H4 (cell line): ENCODE measurements at places on chromosomes 3 and 15.
A peak's percentile ranks its signal among the peaks of the same experiment; 100 is the strongest.

- no peak for DNase-seq
Observed at GRCh38 chr3:78825858-78826215, 942.0 kb downstream of the ROBO1 start.

DNA sequence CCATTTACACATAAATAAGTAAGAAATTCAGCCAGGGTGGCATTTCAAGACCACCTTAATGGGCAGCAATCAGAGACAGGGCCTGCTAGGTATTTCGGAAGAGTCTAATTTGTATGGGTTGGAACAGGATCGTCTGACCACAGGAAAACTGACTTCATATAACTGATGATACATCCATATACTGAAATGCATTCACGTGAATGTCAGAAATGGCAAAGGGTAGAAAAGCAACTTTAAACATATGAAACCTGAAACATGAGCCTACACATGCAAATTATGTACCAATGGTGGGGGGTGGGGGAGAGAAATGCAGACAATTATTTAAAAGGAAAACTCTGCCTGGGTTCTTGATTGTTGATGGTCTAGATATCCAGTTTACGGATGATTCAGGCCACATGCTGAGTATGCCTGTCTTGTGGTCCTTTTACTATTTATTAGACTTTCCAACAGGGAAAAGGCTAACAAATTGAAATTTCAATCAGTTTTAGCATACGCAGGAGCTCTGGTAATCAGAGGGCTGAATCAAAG, 582.2 kb downstream of the FOXP1 start:
- no peak for DNase-seq

DNA sequence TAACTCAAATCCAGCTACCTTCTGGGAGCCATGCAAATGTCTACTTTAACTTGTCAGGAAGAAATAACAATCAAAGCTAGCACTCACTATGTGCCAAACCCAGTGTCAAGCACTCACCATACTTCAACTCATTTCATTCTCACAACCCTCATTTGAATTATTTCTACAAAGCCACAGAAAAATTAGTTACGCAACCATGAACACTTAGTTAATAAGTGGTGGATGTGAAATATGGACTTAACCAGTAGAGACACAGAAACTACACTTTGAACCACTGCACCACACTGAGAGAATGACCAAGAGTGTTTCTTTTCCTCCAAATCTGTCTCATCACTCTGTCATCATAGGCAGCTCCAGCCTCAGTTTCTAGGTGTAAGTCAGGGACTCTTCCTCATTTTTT, 91.0 kb upstream of the MBNL1 start:
- no peak for DNase-seq

GRCh38 chr3:114587986-114588385, 294.2 kb downstream of the TIGIT start:
- no peak for DNase-seq

DNA sequence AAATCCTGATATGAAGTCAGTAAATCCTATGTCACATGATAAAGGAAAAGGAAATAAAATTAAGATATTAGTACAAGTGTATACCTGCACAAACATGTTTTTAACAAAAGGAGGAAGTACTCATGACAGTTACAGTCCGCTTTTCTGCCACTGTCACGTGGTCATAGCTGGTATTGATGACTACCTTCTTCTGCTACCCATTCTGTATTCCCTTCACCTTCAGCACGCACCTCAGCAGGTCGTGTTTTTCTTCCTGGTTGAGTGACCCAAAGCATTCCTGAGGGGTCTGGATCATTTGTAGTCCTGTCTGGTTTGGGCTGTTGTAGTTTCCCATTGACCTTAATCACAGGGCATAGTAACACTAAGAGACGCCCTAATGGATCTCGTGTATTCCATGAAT, 35.3 kb upstream of the P2RY12 start:
- DNase-seq: no peak

DNA sequence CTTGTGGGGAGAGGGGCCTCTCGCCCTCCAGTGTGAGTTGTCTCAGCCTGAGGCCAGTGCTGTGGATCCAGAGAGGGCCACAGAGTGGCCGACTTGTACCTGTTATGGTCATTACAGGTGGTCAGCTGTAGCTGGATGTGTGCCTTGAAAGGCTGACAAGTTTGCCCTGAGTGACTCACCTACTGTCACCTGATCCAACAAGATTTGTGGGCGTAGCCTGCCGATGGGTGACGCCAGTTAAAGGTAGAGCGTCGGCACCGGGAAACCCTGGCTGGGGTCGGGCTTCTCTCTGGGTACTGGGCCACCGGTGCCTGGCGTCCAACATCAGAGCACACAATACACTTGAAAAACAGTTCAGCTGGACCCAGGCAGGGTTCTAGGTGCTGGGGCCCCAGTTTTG, 2.8 kb upstream of the ISG20 start:
- no peak for DNase-seq

DNA sequence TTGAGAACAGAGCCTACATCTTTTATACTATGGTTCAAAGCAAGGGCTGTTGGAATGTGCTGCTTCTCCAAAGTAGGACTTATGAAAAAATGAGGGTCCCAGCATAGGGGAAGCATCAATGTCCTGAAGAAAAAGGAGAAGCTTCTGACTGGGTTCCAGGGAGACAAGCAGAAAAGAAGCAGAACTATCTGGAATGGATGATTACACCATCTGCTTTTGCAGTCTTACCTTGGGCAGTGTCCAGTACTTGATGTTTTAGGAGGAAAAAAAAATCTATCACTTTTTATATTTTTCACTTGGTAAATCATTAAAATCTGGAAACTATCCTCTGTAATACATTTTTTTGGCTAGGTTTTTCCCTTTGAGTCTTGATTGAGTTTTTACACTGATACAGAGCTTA, 57.9 kb upstream of the DPH6 start:
- DNase-seq: no peak

DNA sequence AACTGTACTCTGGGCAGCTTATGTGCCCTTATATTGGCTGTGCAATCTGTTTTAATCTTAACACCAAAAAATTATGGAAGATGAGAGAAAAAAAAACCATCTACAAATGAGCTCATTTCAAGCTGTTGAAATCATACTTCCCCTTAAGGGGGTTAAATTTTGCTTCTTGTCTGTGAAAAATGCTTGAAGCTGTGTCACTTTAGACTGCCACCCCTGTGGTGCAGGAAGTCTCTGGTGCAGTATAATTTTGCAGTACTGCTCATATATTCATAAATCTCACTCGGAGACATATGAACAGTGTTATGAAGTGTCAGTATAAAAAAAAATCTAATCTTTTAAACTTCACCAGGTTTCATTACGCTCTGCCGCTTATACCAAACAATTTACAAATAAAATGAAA, 30.4 kb upstream of the FEZF2 start:
- no peak for DNase-seq

DNA sequence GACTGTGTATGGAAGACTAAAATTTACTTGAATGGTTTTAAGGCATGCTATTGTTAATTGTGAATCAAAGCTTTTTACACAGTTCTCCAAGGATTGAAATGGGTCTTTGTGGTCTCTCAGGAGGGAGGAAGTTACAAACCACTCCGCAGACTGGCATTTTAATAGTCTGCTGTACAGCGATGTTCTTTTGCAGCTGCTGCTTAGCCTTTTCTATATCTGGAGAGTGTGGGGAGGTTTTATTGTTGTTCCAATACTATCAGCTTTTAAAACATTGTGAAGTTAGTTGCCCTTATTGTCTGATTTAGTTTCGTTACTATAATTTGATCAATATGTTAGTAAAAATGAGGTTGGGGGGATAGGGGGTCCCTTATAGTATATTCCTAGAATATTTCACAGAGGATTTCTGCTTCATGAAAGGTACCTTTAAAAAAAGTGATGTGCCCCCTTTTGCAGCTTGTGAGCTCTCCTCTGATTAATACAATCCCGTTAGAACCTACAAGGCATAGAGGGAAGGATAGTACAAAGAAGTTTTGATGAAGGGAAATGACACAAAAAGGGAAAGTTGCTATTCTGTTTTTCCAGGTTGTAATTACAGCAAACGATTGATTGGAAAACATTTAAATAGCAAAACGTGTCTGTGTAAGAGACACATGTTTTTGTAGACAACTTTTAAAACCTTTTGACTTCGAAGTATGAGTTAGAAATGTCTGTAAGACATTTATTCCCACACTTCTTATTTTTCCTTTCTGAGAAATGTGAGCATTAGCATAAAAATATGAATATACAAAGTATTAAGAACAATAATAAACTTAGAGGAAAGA, 158.3 kb upstream of the CGNL1 start:
- DNase-seq: peak; percentile 58

GRCh38 chr3:174620138-174620537, 239.0 kb upstream of the NAALADL2 start:
- peak; percentile 12 for DNase-seq

DNA sequence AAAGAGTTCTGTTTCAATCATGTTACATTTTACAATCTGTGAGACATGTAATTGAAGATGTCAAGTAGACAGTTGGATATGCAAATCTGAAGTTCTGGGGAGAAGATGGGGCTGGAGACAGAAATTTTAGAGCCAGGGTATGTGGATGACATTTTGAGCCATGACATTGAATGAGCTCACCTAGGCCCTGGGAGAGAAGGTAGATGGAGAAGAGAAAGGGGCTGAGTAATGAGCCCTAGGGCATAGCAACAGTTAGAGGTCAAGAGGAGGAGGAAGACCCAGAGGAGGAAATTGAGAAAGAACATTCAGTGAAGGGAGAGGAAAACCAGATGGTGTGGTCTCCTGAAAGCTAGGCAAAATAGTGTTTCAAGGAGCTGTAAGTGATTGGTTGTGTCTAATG, 15.3 kb downstream of the TMEM266 start:
- DNase-seq: no peak

- DNase-seq: no peak
Observed at GRCh38 chr3:111750278-111750884, 108.7 kb upstream of the PHLDB2 start.

- peak; percentile 12 for DNase-seq
Observed at GRCh38 chr3:95615592-95616310, 1198.6 kb upstream of the EPHA6 start.

GRCh38 chr3:99317201-99317600, 321.2 kb upstream of the COL8A1 start:
- DNase-seq: no peak

DNA sequence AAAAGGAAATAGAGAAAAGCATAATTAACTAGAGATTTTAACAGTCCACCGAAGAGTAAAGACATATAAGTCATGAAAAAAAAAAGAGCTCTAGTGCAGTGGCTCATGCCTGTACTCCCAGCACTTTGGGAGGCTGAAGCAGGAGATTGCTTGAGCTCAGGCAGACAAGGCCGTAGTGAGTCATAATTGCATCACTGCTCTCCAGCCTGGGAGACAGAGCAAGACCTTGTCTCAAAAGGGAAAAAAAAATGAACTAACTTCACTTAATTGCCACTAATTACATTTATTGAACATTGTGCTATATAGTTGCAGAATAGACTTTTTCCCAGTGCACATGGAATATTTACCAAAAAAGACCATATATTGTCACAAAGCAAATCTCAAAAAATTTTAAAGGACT, 221.8 kb downstream of the CBLB start:
- peak; percentile 88 for DNase-seq

DNA sequence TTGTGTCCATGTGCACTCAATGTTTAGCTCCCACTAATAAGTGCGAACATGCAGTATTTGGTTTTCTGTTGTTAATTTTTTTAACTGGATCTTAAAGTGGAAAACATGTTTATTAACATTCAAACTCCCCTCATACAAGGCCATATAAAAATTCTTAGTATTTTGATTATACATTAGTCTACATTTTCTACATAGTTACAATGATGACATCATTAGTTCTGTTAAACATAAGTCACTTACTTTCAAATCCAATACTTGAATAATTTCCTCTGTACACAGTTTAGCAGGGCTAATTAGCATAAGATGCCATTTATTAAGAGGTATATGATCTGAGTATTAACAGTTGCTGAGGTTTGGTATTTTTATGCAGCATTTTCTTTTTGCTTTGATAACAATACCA, 91.3 kb upstream of the CCDC39 start:
- no peak for DNase-seq

DNA sequence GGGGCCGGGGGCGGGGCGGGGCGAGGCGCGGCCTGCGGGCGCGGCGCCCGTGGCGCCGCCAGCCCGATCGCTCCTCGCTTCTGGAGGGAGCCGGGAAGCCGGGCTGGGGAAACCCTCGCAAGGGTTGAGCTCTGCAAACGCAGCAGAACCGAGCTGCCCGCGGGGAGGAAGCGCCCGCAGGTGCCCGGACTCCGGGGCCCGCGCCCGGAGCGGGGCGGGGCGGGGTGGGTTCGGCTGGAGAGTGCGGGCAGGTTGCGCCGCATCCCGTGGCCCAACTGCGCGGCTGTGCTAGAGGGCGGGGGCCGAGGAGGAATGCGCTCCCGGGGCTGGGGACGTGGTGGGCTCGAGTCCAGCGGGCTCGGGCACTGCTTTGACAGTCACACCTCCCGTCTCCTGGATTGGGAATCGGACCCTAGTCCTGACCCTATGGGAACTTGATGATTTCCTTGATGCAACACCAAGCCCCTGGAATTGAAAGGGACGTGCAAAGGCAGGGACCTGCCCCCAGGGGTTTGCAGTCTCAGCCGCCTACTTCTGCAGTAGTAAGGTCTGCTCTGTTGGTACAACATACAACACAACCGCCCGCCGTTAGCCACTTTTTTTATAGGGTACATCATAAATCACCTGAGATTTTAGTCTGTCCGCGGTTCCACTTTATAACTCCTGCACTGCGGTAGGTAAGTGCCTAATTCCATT, 34.3 kb downstream of the ZBTB38 start:
- no peak for DNase-seq

GRCh38 chr3:21718161-21718765, 32.7 kb downstream of the ZNF385D start:
- DNase-seq: peak; percentile 32

- DNase-seq: no peak
Observed at GRCh38 chr15:71098920-71099319, 16.4 kb upstream of the THSD4 start.
